ENCODE measurements at places on chromosomes 13 and 19.

GRCh38 chr13:98291658-98292057 is 114.6 kb upstream of the RNF113B start:
- H3K36me3 ChIP-seq, result no peaks in the 10 kb centered on the region
- no peak for DNase-seq
- H3K27ac ChIP-seq, result no peak overlapping the region
- H3K27me3 ChIP-seq, result no peaks in the 10 kb centered on the region
- H3K4me1 ChIP-seq, result no peaks in the 10 kb centered on the region

- H3K4me3 ChIP-seq, result peak overlapping the region; percentile 79
- H3K27ac ChIP-seq, result peak overlapping the region; percentile 79
- no peaks in the 10 kb centered on the region for H3K27me3 ChIP-seq
Measured at GRCh38 chr19:532561-533363, 1.2 kb downstream of the CDC34 start.

- H3K4me3 ChIP-seq, result no peak overlapping the region
- H3K27me3 ChIP-seq, result no peaks in the 10 kb centered on the region
- no peak overlapping the region for H3K27ac ChIP-seq
- no peaks in the 10 kb centered on the region for H3K4me1 ChIP-seq
Measured at GRCh38 chr13:109998684-109999533, 212.5 kb upstream of the IRS2 start.

DNA sequence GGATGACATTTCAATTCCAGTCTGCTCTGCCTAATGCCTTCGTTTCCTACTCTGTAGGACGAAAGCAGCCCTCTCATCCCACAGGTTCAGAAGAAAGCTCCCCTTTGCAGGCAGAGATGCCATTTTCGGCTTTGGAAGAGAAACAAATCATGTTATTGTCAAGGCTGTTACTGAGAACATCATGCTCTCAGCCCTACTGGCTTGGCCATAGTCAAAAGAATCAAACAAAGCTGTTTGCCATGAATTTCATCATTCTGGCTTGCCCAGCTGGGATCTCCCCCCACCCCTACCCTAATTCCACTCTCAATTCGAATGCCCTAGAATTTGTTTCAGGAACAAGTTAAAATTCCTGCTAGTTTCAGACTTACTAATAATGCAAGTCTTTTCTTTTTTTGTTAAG is 162.3 kb upstream of the SERP2 start:
- no peak for DNase-seq
- no peak overlapping the region for H3K27ac ChIP-seq
- H3K36me3 ChIP-seq, result no peaks in the 10 kb centered on the region
- H3K4me3 ChIP-seq, result no peak overlapping the region
- H3K27me3 ChIP-seq, result peaks cover 45% of the 10 kb centered on the region
- H3K4me1 ChIP-seq, result no peaks in the 10 kb centered on the region
